Cardiac atrium fibroblast (primary cell): ENCODE measurements at places on chromosomes 7 and 10. TPM values are rescaled to one million over a fixed set of nuclear protein-coding genes. Genes with fewer than 3 reads are reported as not detected.

The CUL2 gene
- total RNA-seq: 15.5 and 21.5 TPM in 2 replicates

The CYP2E1 gene
- not detected in 2 replicates for total RNA-seq

The HYCC1 gene
- 113 and 128 TPM in 2 replicates for total RNA-seq

The UNCX gene
- total RNA-seq: not detected in 2 replicates

The WNT2 gene
- not detected in 2 replicates for total RNA-seq

The NRG3 gene
- not detected in 2 replicates for total RNA-seq
